ENCODE measurements at places on chromosomes 13 and 19.

DNA sequence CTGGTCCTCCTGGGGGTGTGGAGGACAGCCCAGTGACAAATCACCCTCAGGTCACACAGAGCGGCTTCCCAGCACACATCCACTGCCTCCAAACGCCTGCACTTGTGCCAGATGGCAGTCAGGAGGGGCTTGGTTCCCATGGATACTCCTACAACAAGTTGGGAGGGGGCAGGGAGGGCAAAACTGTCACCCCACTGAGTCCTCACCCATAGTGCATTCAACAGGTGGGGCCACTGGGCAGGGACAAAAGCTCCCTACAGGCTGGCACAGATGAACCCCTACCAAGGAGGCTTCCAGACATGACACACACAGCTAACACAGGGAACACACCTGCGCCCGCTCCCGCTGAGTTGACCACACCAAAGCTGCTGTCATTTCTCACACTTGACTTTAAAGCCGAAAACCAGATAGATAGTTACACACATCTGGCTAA, 120.5 kb downstream of the STK24 start:
- no peak for DNase-seq

DNA sequence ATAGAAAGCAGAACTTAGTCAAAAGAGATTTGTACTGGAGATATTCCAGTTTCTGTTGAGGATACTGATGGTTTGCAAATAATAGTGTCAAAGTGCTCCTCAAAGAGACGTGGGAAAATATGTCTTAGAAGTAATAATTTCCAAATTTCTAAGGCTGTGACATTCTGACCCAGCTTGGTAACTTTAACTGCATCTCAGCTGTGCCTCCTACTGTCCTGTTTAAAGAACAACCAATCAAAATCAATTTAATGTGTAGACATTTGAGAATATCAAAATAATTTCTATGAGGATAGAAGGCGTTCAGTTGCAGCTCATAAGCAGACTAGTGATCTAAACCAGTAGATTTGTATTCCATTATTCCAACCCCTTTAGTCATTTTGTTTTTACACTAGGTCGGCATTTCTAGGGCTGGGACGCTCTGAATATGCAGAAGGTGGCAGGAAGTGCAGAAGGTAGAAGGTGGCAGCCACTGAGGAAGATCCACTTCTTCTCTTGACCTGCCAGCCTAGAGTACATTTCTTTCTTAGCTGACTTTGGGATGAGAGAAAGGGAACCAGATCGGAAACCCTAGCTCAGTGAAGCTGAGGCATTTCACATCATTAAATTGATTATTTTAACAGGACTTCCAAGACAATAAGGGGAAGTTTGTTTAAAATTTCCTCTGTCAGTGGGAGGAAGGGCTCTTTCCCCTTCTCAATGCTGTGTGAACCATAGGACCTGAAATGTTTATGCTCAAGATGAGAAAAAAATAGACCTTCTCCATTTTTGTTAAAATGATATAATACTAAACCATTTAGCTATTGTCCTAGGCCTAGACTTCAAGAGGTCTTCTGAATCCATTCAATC, 67.5 kb downstream of the COL4A1 start:
- DNase-seq, result no peak

GRCh38 chr19:37353968-37354367, 16.9 kb upstream of the ZNF527 start:
- no peak for DNase-seq

GRCh38 chr19:5694956-5695648, 5.0 kb downstream of the RPL36 start:
- no peak for DNase-seq

DNA sequence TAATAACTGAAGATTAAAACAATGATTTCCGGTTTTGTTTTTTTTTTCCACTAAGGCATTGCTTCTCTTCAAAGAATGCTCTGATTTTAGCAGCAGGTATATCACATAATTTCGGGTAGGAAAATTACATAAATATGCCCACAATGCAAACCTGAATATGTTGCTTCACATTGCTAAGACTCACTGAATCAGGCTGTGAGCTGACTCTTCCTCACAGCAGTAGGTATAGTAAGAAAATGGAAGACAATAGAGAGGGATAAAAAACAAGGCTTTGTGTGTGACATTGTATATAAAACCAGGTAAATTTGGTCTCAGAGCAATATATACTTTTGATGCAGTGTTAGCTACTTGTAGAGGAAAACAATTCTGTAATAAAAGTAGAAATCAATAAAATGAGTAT, 1355.0 kb downstream of the OLFM4 start:
- no peak for DNase-seq

DNA sequence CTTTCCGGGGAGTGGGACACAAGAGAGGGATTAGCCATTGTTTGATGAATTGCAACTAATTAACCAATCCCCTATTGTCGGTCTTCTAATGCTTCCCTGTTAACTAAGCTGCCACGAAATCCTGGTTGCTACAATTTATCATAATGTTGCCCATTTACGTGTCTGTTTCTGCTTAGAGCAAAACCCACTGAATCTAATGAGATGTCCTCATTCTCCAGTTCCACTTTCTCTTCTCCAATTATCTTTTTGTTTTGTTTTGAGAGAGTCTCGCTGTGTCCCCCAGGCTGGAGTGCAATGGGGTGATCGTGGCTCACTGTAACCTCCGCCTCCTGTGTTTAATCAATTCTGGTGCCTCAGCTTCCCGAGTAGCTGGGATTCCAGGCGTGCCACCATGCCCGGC, 5.2 kb upstream of the DPP9 start:
- no peak for DNase-seq

DNA sequence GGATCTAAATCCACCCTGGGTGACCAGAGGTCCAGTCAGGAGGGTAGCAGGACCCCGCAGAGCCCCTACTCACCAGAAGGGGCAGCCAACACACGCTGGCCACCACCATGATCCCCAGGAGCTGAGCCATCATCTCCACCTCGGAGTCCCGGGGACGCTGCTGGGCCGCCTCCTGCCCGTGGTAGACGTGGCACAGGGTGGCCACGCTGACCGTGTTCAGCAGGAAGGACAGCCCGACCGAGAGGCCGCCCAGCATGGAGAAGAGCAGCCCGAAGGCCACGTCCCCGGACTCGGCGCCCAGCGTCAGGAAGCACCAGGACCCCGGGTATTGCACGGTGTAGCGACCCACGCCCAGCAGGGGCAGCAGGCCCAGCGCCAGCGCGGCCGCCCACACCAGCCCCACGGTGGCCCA, 6.9 kb downstream of the TBXA2R start:
- DNase-seq, result no peak

- DNase-seq, result no peak
Measured at GRCh38 chr19:55520691-55521292, 16.1 kb downstream of the SBK2 start.

DNA sequence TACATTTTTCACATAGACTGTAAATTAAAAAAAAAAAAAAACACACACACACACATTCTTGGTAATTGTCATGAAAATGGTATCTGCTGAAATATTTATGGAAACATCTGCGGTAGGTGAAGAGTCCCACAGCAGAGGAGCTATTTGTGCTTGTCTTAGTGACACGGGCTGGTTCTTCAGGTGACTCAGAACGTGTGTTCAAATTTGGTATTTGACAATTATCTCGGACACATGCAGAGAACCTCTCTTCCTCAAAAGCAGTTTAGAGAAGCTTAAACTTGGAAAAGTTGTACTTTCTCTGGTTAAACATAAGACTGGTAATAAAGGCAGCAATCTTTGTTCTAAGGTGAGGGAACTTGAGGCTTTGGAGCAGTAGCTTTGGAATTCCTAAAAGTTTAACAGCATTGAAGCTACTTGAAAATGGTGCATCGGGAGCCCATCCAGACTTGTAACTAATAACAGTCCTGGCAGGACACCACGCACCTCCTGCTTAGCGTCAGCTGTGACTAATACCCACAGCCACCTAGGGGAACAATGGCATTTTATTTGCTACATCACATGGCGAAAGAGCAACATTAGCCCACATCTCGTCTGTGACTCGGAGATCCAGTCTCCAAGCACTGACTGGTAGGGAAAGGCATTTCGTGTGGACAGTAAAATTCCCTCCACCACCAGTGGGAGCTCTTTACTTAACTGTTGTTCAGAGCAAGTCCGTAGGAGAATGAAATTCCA, 1505.1 kb upstream of the SLC10A2 start:
- DNase-seq, result peak; percentile 87

GRCh38 chr19:46023311-46023779, 492 bp upstream of the PGLYRP1 start:
- DNase-seq, result no peak

GRCh38 chr19:11136400-11137101, 19.0 kb downstream of the SPC24 start:
- no peak for DNase-seq

- no peak for DNase-seq
Measured at GRCh38 chr19:55667958-55668357, 7.1 kb upstream of the EPN1 start.

- DNase-seq, result no peak
Measured at GRCh38 chr13:82374719-82375118, 1507.6 kb downstream of the SLITRK1 start.

GRCh38 chr13:77345150-77345780, 18.4 kb upstream of the MYCBP2 start:
- no peak for DNase-seq

GRCh38 chr13:104024416-104025170, 958.4 kb upstream of the SLC10A2 start:
- no peak for DNase-seq

GRCh38 chr19:14562660-14563589, 8.9 kb downstream of the NDUFB7 start:
- DNase-seq, result no peak

DNA sequence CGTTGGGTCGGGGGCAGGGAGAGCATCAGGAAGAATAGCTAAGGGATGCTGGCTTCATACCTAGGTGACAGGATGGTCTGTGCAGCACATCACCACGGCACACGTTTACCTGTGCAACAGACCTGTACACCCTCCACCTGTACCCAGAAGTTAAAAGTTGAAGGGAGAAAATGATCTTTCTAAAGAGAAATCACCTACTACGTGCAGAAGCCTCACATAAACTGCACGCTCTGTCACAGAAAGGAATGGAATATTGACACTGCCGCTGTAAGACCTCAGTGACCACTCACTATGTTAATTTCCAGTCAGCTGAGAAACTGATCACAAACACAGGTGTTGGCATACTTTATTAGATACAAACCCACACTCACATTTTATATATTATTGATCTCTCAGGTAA, 26.8 kb downstream of the LAMP1 start:
- no peak for DNase-seq

DNA sequence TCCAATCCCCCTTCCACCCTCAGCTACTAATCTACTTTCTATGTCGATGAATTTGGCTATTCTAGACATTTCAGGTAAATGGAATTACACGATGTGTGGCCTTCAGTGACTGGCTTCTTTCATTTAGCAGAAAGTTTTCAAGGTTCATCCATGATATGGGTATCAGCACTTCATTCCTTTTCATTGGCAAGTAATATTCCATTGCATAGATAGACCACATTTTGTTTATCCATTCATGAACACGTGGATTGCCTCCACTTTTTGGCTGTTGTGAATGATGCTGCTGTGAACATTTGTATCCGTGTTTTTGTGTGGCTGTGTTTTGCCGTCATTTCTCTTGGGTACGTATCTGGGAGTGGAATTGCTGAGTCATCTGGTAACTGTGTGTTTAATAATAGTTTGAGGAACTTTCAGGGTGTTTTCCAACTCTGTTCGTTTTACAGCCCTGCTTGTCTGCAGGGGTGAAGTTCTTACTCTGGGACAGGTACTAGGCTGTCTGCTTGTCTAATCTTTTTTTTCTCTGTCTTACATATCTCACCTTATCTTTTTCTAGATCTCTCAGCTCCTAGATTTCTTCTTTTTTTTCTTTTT, 32.5 kb downstream of the MARK4 start:
- DNase-seq, result no peak

- DNase-seq, result no peak
Measured at GRCh38 chr19:48509467-48510194, 2.0 kb downstream of the LMTK3 start.

GRCh38 chr13:111044087-111044830, 70.9 kb upstream of the ARHGEF7 start:
- DNase-seq, result no peak

DNA sequence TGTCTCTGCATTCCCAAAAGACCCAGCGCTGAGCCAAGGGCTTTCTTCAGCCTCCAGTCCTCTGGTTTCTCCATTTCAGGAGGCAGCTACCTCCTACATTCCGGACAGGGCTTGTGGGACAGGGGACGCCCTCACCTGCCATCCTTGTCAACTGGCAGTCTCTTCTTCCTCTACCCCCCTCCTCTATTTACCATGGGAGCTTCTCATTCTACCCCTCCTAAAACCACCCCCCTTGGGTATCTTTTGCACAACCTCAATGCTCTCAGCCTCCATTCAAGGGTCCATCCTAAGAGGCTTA, 43.8 kb downstream of the ZNF93 start:
- no peak for DNase-seq

DNA sequence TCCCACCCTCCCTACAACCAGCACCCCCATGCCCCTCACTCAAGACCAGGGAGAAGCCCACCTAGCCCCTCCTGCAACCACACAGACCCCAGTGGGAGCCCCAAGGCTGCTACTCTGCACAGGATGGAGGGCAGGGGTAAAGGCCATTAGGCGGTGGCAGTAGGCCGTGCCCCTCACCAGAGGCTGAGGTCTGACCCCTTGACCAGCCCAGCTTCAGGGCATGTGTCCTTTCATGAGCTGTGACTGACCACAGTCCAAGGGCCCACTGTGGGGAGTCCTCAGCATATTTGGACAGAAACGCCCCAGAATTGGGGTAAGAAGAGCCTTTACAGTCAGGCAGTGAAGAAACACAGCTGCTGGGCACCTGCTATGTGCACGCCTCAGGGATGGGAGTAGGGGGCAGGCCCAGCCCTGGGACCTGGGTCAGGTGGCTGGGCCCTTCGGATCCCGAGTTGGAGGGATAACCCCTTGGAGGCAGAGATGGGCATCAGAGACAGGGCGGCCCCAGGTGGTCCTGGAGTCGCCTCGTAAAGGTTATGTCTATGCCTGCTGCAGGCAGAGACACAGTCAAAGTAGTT, 1.7 kb upstream of the RPS5 start:
- no peak for DNase-seq

GRCh38 chr19:42261763-42262162, 6.8 kb upstream of the ERF start:
- DNase-seq, result peak; percentile 59

DNA sequence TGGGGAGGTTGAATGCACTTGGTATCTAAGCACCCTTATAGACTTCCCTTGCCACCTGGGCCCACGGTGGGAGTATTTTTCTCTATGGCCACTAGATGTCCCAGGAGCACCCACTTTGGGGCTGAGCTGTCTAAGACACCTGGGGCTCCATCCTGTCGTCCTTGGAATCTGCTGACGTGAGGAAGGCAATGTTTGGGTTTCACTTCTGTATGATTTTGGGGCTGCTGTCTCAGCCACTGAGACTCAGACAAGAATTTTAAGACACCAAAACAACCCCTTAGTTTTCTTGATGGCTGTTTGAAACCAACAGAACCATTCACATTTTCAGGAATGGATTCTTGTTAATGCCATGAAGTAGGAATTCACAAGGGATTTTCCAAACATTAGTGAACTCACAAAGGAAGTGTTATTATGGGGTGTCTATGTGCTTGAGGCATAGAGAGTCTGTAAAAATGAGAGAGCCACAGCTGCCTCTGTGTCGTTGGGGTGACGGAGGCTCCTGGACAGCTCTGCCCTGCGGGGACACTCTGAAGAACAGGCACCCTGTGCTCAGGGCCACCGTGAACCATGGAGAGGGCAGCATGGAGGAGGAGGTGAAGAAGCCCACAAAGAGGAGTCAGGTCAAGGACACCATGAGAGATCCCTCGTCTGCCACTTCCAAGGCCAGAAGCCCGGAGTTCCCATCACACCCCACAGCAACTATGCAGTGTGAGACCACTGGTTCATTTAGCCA, 106.8 kb upstream of the SPATA13 start:
- peak; percentile 44 for DNase-seq

- DNase-seq, result peak; percentile 83
Measured at GRCh38 chr19:12796146-12797071, 5.1 kb downstream of the JUNB start.

GRCh38 chr13:35479706-35480105, 3.2 kb upstream of the MAB21L1 start:
- no peak for DNase-seq

Measured in fibroblast of skin of scalp (primary cell).